Sciatic nerve (tissue), 2 donors: ENCODE measurements at places on chromosomes 11 and 22.

- no peak for DNase-seq
Observed at GRCh38 chr11:99020352-99021225, at the start of gene CNTN5. CNTN5 (plus strand) TSS chr11:99020949.

DNA sequence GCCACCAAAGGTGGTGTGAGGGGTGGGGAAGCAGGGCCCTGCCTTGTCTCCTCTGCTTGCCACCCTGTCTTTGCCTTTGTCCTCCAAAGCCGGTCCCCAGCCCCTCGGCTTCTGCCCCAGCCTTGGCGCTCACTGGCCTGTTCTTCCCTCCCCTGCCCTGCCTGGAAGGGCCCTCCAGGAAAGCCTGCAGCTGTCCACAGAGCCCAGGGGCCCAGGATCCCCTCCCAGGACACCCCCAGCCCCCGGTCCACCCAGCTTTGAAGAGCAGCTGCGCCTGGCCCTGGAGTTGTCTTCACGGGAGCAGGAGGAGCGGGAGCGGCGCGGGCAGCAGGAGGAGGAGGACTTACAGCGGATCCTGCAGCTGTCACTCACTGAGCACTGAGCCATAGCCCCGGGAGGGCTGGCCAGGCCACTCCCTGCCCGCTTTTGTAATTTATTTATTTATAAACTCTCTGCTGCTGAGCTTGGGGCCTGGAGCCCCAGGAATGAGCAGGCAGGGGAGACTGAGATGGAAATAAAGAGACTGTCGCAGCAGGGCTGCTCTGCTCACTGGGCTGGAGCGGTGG is 1.3 kb upstream of the SSH3 start:
- peak; percentile 61 for DNase-seq

DNA sequence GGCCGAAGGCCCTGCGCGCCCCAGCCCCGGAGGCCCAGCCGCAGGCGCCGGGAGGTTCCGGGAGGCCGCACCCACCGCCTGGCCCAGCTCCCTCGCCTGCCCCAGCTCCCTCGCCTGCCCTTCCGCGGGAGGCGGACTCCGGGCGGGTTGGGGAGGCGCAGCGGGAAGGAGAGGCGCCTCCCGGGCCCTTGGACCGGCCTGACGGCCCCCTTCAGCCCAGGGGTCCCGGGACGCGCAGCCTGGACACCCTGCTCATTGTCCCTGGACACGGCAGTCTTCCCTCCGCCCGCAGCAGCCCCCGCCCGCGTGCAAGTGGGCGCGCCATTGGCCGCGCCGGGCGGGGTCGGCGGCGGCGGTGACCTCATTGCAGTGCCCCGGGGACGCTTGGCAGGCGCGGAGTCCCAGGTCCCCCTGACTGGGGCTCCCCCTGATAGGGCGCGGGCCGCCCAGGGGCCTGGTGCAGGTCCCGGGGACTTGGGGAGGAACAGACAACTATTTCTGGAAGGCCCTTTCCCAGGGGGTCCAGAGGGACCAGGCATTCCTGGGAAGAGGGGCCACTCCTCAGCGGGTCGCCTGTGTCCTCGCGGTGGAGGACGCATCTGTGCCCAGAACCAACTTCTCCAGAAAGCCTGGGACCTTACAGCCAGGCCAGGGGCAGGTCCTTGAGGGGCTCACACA is 501 bp downstream of the CD151 start:
- no peak for DNase-seq

DNA sequence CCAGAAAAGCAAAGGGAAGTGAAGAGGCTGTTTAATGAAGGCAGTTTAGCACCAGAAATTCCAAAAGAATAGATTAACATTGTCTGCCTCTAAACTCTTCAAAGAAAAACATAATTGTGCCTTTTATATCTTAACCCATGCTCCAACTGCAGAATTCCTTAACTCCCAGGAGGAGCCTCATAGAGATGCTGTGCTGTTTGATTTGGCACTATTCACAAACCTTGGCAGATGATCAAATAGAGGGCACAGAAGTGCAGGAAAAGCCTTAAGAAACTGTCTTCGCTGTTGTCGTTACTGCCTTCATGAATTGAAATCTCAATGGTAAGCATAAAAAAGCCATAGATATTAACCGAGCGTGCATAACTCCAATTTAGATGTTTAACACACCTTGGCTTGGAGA is 124.1 kb upstream of the MPPED2 start:
- no peak for DNase-seq

- DNase-seq, result peak; percentile 88
Observed at GRCh38 chr22:36201630-36202319, at the start of gene APOL4. APOL4 (minus strand) TSS chr22:36201809; CDS start chr22:36201734, 75 bp downstream.

GRCh38 chr11:34915136-34916014 is 804 bp downstream of the APIP start:
- no peak for DNase-seq

DNA sequence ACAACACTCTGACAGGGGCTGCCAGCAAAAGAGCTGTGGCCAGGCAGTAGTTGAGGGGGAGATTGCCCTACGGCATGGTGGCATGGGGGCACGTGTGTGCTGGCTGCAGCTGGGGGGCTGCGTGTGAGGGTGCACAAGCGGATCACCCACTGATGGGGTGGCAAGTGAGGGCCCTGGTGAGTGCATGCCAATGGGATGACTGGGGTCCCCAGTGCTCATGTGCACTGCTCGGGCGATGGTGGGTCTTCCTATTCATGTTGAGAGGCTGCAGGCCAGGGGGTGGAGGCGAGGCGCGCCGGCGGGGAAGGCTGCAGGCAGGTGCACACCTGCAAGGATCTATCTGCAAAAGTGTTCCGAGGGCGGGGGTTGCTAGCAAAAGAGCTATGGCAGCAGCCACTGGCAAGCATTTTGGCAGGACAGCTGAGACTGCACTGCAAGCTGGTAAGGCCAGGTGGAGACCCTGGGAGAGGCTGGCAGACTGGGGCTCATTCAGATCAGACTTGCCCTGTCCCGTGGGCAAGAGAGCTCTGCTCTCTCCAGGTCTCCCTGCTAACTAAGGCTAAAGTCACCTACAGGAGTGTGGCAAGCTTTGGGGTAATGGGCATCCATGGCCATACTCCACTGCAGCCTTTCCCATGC is 12.0 kb downstream of the OR51I2 start:
- DNase-seq, result no peak

GRCh38 chr22:25057013-25057881 is 104.7 kb downstream of the KIAA1671 start:
- peak; percentile 84 for DNase-seq

- no peak for DNase-seq
Observed at GRCh38 chr11:34318111-34319037, 39.4 kb downstream of the ABTB2 start.

DNA sequence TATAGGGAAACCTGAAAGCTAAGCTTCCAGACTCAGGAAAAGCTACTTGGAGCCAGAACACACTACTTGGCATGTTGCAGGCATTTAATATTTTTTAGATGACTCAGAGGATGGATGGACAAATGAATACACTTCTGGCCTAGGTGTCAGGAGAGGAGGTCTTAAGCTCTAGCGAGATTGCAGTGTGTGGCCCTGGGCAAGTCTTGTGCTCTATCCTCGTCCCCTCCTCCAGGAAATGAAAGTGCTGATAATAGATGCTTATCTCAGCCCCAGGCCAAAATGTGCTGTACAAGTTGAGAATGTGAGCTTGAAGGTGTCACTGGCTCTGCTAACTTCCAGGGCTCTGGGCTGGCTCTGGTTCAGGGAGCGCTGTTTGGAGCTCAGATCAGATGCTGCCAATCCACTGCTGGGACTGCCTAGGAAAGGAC is 136.3 kb downstream of the PKNOX2 start:
- no peak for DNase-seq

GRCh38 chr11:129447654-129448239 is 72.1 kb downstream of the BARX2 start:
- no peak for DNase-seq

DNA sequence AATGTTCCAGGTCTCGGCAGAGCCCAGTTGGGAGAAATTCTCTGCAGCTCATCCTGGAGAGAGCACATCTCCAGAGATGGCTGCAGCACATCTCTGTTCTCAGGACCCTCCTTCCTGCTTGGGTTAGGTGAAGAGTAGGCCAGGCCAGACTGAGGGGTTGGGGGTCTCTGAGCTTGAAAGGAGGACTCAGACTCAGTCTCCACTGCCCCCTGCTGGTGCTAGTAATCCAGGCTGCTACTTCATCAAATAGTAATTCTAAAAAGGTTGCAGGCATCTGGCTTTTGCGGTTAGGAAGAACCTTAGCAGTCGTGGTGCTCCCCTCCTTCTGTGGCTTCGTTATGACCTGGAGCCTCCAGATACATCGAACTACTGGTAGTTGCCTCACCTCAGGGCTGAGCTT is 9.7 kb downstream of the TUB start:
- DNase-seq, result peak; percentile 69

GRCh38 chr22:21642584-21643448 is 714 bp downstream of the SDF2L1 start:
- DNase-seq, result peak; percentile 71

DNA sequence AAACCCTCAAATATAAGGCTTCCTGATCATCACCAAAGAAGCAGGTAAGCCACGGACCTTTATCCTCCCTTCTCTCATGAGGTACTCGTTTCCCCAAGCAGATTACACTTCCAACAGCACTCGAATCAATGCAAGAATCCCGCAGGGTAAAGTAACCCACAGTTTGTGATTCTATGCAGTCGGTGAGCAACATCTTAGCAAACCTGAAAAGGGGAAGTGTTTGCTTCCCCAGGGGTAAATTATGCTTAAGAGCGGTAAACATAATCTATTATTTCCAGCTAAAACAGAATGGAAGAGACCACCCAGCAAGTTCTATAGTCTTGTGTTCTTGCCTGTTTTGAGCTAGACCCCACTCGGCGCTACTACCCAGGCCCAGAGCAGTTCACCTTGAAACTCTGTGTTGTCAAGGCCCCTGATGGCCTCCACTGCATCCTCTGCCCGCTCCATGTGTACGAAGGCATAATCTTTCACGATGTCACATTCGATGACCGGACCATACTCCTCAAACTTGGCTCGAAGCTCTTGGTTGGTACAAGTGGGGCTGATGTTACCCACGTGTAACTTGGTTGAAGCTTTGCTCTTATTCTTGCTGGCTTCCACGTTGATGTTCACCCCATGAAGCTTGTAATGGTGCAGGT is 1.3 kb downstream of the RBM4B start:
- no peak for DNase-seq

GRCh38 chr11:33388793-33389525 is 131.8 kb downstream of the HIPK3 start:
- DNase-seq, result no peak

GRCh38 chr11:27386181-27386845 is 23.3 kb upstream of the CCDC34 start:
- no peak for DNase-seq

DNA sequence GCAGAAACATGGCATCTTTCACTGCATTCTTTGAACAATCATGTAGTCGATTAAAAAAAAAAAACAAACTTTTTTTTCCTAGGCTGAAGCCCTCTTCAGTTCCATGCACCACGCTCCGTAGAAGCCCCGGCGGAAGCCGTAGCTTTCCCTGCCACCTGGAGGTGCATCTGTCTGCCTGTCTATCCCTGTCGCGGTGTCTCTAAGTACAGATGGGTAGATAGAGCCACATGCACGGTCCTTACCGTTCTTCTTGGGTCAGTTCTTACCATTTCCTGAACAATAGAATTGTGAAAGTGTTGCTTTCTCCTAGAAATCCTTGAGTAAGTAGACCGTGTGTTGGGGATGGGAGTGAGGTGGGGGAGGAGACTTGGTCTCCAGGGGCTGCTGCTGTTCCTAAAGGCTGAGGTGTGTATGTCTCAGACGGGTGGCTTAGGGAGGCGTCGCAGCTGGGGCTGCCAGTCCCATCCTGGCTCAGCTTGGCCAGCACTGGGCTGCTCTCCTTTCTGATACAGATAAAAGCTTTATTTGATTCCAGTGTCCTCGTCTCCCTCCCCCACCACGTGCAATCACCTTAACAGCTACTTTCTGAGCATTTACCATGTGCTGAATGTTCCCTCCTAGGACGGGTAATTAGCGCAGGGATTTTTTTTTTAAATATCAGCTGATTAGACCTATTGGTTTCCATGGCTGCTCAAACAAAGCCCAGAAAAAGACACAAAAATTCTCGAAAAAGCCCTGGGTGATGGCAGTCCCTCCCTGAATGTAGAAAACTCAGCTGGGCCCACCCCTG is 46.8 kb downstream of the MACROD1 start:
- DNase-seq, result no peak

DNA sequence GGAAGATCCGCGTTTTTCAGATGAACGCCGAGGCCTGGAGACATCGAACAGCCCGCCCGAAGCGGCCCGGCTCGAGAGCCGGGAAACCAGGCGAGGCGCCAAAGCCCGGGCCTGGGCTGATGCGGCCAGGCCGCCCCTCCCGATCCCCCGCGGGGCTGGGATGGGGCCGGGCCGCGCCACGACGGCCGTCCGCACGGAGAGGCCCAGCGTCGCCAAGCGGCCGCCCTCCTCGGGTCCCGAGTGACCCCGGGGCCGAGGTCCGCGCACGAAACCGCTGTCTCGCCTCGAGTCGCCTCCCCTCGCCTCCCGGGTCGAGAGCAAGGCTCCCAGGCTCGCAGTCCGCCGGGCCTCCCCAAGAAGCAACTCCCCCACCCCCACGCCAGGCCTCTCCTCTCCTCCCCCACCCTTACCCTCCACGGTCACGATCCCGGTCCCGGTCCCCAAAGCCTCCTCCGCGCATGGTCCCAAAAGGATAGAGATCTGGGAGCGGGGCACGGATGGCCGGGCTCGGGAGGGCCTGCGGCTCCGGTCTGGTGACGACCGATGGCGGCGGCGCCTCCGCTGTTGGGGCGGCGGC is 482 bp downstream of the DDX17 start:
- peak; percentile 87 for DNase-seq

DNA sequence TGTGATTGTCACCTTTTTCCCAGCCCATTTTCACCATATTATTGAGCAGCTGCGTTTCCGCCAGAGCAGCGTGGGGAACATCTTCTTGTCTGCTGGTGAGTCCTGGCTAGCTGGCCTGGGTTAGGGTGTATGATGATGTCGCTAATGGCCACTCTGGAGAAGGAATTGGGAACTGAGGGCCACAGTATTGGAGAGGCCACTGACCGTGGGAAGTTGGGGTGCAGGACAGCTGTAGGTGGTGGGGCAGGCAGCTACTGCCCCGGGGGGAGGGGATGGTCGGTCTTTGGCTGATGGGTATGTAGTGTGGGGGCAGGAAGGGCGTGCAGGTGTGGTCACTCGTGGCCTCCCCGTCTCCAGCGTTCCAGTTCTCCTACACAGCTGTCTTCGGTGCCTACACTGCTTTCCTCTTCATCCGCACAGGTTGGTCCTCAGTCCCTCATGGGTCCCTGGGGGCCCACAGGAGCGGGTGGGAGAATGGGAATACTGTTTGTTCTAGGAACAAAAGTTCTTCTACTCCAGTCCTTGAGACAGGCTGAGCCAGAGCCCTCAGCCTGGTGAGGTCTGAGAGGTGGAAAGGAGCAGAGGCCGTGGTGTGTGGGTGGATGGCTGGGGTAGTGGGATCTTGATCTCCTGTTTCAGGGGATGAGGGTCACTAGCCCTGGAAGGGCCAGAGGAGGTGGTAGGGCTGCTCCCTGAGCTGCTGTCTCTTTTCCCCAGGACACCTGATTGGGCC is 2.1 kb downstream of the RCE1 start:
- peak; percentile 53 for DNase-seq

GRCh38 chr22:19146215-19146968 is 1.9 kb upstream of the ESS2 start:
- no peak for DNase-seq

- no peak for DNase-seq
Observed at GRCh38 chr11:36038541-36038940, 94.7 kb downstream of the LDLRAD3 start.

GRCh38 chr11:72743321-72744221 is 8.6 kb downstream of the ARAP1 start:
- no peak for DNase-seq
